ENCODE measurements at places on chromosomes 3 and 15. TPM values are rescaled to one million over a fixed set of nuclear protein-coding genes. Genes with fewer than 3 reads are reported as not detected.

GXYLT2 gene
- 26.3 TPM for total RNA-seq

EIF3J gene
- total RNA-seq = 59.3 TPM

DNA sequence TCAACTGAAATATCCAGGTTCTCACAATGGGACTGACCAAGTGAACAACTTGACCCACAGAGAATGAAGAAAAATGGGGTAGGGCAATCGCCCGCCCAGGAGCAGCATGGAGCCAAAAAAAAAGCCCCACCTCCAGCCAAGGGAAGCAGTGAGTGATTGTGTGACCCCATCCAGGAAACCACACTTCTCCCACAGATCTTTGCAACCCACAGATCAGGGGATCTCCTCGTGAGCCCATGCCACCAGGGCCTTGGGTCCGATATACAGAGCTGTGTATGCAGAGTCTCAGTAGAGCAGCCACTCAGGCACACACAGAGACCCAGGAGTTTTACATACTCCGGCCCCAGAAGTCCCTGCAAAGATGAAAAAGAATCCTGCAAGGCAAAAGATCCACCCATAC, 35.7 kb downstream of the PYGO1 start:
- no peak for DNase-seq

DNA sequence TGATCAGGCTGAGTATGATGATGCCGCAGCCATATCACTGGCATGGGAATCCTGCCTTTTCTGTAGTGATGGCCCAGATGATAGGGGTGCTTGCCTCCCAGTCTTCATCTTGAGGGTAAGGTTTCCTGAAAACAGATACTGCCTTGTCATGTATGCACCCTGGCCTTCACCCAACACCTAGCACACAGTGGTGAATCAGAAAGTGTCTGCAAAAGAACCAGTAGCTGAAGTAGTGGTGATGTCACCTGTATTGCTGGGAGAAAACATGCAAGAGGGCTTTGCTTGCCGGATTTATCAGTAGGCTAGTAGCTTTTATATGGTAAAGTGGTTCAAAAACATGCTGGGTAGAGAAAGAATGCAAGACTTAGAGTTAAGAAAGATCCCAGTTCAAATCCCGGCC, 419.8 kb upstream of the WNT5A start:
- no peak for DNase-seq

GRCh38 chr3:121957674-121958415, 63.6 kb downstream of the SLC15A2 start:
- DNase-seq = no peak

DNA sequence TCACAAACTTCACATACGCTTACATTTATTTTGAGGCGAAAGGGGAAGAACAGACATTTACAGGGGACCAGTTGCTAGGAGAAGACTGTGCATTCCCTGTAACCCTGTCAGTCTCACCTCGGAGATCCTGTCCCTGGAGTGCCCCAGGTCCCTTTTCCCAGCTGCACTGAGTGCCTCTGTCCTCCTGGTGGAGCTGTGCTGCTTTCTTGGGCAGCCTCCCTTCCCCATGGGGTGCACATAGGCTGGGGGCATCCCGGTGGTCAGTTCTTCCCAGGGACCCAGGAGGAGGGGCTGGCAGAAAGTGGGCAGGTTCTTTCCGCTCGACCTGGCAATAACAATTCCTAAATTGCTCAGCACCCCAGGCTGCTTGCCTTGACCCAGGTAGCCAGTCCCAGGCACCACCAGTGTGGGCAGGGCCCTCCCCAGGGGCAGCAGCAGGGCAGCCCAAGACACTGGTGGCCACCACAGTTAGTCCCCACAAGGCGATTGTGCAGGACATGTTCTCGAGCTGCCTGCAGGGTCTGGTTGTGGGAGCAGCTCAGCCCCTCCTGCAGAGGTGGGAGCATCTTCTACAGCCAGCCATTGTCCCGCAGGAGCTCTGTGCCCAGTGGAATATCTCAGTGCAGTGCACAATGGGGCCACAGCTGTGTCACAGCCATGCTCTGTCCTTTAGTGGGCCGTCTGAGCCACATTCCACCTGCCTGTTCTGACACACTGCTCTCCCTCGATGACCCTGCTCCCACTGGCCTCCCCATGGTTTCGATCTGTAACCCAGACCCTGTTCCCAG, 36.3 kb downstream of the APBA2 start:
- no peak for DNase-seq

DNA sequence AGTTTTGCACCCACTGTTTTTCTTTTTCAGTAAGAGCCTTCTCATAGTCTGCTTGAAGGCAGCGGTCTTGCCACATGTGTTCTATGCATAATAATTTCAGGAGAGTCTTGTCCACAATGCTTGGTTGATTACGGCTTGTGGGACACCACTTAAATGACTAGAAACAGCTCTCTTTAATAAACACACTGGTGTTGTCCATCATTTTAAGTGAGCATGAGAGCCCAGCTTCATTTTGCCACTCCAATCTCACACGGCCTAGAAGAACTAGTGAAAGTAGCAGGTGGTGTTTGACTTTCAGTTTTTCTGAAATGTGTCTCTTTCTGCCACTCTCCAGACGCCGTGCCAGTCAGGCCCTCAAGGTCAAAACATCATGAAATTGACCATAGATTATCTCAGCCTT, 292.1 kb downstream of the LPP start:
- DNase-seq = no peak
